ENCODE measurements at places on chromosomes 11 and 22.

DNA sequence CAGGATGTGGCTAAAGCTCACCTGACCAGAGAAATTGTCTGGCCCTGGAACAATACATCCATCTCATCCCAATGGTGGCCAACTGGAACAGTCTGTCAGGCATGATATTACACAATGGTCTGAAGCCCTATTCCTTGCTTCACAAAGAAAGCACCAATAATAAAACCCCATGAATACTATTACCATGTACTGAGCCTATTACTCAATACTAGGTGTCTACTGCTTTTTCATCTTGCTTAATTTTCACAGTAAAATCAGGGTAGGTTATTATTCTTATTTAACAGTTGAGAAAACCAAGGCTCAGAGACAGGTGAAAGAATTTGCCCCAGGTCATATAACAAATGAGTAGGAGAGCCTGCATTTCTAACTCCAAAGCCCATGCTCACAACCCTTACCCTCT is 68.9 kb upstream of the CAPRIN1 start:
- no peak for DNase-seq

- no peak for DNase-seq
Observed at GRCh38 chr11:34308049-34308912, 49.5 kb downstream of the ABTB2 start.

DNA sequence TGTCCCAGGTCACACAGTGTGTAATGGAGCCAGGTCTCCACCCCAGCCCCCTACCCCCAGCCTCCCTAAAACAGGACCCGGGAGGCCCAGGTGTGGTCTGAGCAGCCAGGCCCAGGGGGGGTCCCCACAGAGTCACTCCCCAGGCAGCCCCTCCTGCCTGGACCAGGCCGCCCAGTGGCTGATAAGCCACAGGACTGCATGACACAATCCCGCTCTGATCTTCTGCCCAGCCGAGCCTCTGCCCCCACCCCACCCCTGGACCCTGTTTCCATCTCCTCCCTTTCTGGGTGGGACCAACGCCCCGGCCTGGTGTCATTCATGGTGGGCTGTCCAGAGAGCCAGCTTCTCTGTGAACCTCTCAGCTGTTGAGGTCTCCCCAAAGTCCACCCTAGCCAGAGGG is 7.8 kb upstream of the LIF start:
- DNase-seq = no peak

DNA sequence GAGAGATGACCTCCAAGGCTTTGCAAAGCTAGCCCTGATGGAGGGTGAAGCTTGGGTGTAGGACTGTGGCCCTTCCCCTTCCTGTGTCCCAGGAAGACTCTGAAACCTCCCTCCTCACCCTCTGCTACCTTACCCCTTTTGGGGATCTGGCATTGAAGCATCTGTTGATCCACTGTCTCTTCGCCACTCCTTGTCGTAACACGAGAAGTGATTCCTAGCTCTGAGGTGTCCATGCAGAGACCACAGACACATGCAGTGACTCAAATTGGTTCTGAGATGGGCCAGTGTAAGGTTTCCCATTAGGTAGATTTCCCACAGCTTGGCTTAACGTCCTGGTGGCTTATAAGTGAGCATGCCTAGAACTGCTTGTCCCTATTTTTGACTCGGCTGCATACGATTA is 101.4 kb downstream of the ZBTB16 start:
- no peak for DNase-seq

DNA sequence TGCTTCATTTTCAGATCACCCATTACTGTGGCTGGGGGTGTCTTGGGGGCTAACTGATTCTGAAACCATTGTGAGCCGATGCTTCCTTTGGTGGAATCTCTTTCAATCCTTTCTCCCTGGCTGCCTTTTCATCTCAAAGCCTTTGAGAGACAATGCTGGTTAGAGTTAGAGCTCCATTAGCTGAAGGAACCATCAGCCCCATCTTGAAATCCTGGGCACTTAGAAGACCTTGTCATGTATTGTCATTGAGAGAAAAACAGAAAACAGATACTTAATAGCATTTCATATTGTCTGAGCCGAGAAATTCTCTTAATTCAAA is 6.7 kb downstream of the TEAD1 start:
- DNase-seq = no peak

DNA sequence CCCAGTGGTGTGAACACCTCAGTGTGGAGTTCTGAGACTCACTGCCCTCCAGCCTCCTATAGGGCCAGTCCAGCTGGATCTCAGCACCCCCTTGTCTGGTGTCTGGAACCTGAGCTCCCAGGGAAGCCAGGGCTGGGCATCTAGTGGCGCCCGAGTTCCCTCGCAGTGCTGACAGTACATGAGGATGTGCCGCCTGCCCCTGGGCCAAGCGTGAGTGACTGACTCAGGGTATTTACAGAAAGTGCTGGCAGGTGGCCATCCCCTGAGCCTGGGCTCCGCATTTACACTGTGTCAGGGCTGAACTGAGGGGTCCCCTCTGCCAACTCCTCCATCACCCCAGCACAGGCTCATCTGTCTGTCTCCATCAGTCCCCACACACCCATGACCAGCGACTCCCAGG is 185.3 kb downstream of the BRD1 start:
- no peak for DNase-seq

- no peak for DNase-seq
Observed at GRCh38 chr11:74417379-74417804, 19.2 kb upstream of the PGM2L1 start.

GRCh38 chr22:39237318-39238100 is 7.3 kb downstream of the PDGFB start:
- peak; percentile 31 for DNase-seq
